Skeletal muscle cell (primary cell): ENCODE measurements at places on chromosomes 5 and 9.

- no peak for DNase-seq
Measured at GRCh38 chr9:86788456-86788855, 158.8 kb downstream of the GAS1 start.

GRCh38 chr9:127426756-127427155, 2.6 kb downstream of the ZNF79 start:
- no peak for DNase-seq

- DNase-seq, result no peak
Measured at GRCh38 chr9:7653262-7653661, 146.3 kb downstream of the DMAC1 start.

DNA sequence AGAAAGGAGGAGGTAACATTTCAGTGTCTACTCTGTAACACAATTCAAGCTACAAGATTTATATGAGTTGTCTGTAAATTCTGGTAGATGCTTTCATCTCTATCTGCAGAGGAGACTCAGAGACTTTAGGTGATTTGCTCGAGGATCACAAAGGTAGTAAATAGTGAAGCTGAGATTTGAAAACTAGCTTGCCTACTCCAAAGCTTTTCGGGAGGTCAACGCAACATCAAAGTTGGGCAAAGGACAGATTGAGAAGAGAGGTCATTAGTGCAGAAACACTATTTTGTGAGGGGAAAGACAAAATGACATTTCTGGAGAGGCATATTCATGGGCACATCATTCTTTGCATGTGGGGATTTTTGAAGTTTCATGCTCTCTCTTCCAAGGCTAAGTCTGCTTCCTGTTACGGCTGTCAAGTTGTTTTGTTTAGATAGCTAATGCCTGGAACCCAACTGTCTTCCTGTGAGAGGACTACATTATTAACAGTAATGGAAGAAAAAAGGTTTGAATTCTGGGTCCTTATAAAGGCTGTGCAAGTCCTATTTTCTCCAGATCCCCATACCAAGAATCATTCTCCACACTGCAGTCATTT, 413.5 kb upstream of the ZNF462 start:
- no peak for DNase-seq

- DNase-seq, result peak; percentile 49
Measured at GRCh38 chr9:91395106-91395552, 28.5 kb downstream of the NFIL3 start.

GRCh38 chr9:6068983-6069382, 53.6 kb upstream of the RANBP6 start:
- DNase-seq, result no peak

GRCh38 chr5:150640311-150641005, at the start of gene SYNPO:
TSS of gene SYNPO (plus strand) at chr5:150640660. CDS start at chr5:150648276, 7,616 bp downstream.
- peak; percentile 87 for DNase-seq

GRCh38 chr5:75265731-75266130, 29.1 kb upstream of the ANKRD31 start:
- peak; percentile 14 for DNase-seq

- DNase-seq, result no peak
Measured at GRCh38 chr5:127994087-127994660, 89.4 kb upstream of the SLC12A2 start.

DNA sequence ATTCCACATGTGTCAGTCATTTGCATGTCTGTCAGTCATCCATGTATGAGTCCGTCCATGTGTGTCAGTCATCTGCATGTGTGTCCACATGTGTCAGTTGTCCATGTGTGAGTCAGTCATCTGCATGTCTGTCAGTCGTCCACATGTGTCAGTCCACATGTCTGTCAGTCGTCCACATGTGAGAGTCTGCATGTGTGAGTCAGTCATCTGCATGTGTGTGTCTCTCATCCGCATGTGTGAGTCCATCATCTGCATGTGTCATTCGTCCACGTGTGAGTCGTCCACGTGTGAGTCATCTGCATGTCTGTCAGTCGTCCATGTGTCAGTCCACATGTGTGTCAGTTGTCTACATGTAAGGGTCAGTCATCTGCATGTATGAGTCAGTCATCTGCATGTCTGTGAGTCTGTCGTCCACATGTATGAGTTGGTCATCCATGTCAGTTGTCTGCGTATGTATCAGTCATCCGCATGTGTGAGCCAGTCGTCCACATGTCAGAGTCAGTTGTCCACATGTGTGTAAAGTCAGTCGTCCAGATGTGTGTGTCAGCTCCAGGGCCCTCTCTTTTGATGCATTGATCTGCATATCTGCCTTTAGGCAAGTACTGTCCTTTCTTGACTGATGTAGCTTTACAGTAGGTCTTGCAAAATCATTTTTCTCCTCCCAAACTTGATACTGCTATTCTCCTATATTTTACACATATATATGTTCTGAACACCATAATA, 72.5 kb upstream of the CACNA1B start:
- DNase-seq, result no peak

GRCh38 chr9:93697352-93698139, 121.2 kb downstream of the PHF2 start:
- DNase-seq, result no peak

DNA sequence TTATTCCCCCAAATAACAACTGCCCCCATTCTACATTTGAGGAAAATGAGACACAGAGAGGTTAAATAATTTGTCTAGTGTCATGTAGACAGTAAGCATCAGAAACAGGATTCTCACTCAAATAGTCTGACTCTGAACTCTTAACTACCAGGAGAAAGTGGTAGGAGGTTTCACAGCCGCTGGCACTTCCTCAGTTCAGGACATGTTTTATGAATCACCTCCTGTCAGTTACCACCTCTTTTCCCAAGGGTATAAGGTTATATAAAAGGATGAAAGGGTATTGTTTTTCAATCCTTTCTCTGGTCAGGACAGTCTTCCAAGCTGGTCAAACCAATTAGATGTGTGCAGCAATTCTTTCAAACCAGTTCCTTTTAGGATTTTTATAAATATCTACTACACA, 52.1 kb downstream of the TSSK1B start:
- DNase-seq, result no peak

DNA sequence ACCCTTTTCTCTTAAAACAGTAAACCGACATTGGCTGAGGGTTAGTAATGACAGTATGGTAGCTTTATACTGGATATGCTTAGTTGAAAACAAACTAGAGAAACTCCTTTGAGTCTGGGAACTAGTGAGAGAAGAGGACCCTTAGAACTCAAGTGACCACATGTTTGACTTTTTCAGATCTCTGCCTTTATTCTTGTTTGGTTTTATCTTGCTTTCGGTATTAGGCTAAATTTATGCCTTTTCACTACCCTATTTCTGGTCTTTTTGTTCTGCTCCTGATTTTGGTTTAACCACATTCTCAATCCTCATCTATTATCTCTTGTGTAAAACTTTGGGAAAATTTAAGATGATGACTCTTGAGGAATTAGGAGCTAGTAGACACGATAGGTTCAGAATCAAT, 11.0 kb downstream of the SNAPC3 start:
- DNase-seq, result no peak

- DNase-seq, result no peak
Measured at GRCh38 chr5:54009357-54009756, 301.0 kb downstream of the ARL15 start.

GRCh38 chr9:13410566-13411031, 131.1 kb upstream of the MPDZ start:
- no peak for DNase-seq

DNA sequence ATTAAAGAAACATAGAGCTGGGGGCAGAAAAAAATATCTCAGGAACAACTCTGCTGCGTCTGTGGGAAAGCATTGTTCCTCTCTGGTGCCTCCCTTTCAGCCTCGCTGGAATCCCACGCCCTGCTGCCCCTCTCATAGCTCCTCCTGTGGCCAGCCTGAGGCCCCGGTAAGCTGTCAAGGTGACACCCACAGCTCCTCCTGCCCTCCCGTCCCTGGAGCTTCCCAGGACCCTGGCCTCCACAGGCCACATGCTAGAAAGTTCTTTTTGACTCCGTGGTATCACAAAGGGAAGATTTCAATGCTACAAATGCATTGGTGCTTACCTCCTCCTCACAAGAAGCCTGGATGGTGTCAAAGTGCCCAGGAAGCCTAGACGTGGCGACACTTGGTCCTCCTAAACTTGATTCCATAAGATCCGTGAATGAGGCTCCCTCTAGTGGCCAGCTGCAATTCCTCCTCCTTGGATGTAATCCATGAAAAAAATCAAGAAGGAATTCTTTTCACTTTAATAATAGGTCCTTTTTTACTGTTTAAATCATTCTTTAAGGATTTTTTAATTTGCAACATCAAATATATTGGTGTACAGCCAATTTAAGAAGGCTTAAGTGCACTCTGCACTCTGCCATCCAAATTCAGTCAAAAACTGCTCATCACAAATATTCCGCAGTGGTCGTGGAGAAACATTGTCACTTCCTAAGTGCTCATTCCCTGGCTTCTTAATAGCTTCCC, 104.9 kb downstream of the CFAP90 start:
- DNase-seq, result peak; percentile 18

- no peak for DNase-seq
Measured at GRCh38 chr9:136117916-136118319, 757 bp downstream of the TMEM250 start.

- no peak for DNase-seq
Measured at GRCh38 chr9:91734371-91734981, 215.6 kb downstream of the ROR2 start.

- no peak for DNase-seq
Measured at GRCh38 chr9:117365438-117365837, 49.4 kb downstream of the ASTN2 start.

GRCh38 chr5:16265141-16265540, 85.5 kb upstream of the MARCHF11 start:
- no peak for DNase-seq

GRCh38 chr5:178509491-178510057, 80.6 kb downstream of the COL23A1 start:
- no peak for DNase-seq

GRCh38 chr9:6996061-6996854, 238.5 kb downstream of the KDM4C start:
- no peak for DNase-seq

- DNase-seq, result no peak
Measured at GRCh38 chr9:136728548-136729123, 14.1 kb downstream of the LCN10 start.

DNA sequence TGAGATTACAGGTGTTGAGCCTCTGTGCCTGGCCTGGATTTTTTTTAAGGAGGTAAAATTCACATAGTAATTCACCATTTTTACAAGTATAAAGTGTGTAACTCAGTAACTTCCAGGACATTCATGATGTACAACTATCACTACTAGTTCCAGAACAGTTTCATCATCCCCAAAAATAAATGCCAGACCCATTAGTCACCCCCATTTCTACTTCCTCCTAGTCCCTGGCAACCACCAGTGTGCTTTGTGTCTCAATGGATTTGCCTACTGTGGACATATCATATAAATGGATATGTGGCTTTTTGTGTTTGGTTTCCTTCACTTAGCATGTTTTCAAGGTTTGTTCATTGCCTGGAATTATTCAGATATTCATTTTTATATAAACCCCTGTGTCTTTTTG, 72.5 kb upstream of the PANK3 start:
- peak; percentile 81 for DNase-seq

GRCh38 chr9:131491001-131491710, 11.6 kb upstream of the POMT1 start:
- DNase-seq, result no peak

DNA sequence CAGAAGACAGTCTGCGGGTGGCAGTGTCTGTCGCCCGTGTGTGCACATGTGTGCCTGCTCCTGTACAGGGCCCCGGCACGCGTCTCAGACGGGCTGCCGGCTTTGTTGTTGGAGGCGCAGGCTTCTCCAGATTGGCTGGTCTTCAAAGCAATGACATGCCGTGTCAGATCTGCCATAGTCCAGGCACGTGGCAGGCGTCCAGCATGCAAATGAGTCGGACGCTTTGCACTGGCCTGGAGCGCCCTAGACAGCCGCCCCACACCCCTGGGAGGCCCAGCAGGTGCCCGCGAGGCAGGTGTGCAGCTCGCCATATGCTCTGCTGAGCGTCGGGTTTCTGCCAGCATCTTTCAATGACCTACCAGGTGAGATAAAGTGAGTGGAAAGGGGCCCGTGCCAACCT, 71.5 kb downstream of the GADD45G start:
- no peak for DNase-seq

- DNase-seq, result no peak
Measured at GRCh38 chr9:71025201-71025600, 96.2 kb downstream of the TRPM3 start.

DNA sequence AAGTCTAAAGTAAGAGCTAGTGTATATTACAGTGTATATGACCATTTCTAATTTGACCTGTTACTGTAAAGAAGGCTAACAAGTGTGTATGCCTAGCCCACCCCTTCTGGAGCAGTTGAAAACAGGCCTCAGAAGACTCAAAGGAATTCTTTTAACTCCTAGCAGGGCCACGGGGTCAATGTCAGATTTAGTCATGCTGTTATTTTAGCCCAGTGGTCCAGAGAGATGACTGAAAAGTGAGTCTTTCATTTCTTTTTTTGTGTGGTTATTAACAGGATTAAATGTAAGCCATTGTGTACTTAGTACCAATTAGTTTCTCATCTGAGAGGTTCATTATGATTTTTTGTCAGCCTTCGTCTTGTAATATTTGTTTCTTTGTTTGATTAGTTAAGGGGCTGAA, 24.4 kb downstream of the ZCCHC7 start:
- DNase-seq, result no peak

- DNase-seq, result peak; percentile 67
Measured at GRCh38 chr9:107389617-107390071, 99.9 kb downstream of the KLF4 start.

DNA sequence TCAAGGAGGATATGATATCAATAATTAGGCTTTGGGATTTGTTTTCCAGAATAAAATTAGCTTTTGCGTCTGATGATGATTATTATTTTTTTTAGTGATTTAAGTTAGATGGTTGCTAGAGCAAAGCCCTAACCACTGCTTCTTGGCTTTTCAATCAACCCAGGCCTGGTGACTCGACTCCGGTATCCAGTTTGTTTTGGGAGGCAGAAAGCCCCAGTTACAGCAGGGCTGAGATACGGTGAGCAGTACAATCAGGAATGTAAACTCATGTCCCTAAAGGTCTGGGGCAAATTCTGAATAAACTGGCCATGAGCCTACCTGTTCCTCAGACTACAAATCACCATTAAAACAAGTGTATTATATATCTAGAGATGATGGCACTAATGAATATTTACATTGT, 24.4 kb upstream of the CYFIP2 start:
- no peak for DNase-seq
